CD14-positive monocyte (primary cell): ENCODE measurements at places on chromosomes 2 and 18. TPM values are rescaled to one million over a fixed set of nuclear protein-coding genes. Genes with fewer than 3 reads are reported as not detected.

GRCh38 chr18:79343567-79344207 lies 52.0 kb upstream of the NFATC1 start:
- no peaks in the 10 kb centered on the region for H3K4me1 ChIP-seq
- peaks cover 81% of the 10 kb centered on the region for H3K36me3 ChIP-seq
- no peak for DNase-seq
- no peaks in the 10 kb centered on the region for H3K27me3 ChIP-seq

CAVIN2 gene
- 0.07 TPM in 1 of 2 replicates, not detected in the other for polyA plus RNA-seq

DNA sequence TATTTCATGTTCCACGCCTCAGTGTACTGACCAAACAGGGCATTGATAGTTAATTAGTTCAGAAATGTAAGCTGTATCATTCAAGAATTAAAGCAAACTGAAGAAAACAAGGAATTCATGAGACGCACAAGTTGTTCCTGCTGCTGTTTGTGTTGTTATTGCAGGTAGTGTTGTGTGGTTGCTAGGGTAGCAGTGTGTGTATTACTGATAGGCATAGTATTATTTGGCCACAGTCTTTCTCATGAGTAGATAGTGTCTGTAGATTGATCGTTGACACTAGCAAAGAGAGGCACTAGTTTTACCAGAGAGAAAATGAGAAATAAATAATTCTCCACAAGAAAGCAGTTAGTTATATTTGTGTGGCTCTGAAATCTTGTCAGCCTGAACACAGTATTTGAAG lies 548.6 kb downstream of the LRP1B start:
- H3K27ac ChIP-seq = no peak overlapping the region
- no peak overlapping the region for H3K4me3 ChIP-seq

- H3K27ac ChIP-seq = no peak overlapping the region
- DNase-seq = no peak
- no peak overlapping the region for H3K4me3 ChIP-seq
- no peaks in the 10 kb centered on the region for H3K36me3 ChIP-seq
- no peaks in the 10 kb centered on the region for H3K4me1 ChIP-seq
- H3K27me3 ChIP-seq = peaks cover 8% of the 10 kb centered on the region
Measured at GRCh38 chr2:120678251-120678650, 57.4 kb upstream of the GLI2 start.

- peaks cover 5% of the 10 kb centered on the region for H3K36me3 ChIP-seq
- H3K4me1 ChIP-seq = peaks cover 53% of the 10 kb centered on the region
- no peak for DNase-seq
Measured at GRCh38 chr2:98472132-98472650, 27.5 kb downstream of the INPP4A start.

- no peaks in the 10 kb centered on the region for H3K36me3 ChIP-seq
- peak; percentile 44 for DNase-seq
- no peak overlapping the region for H3K27ac ChIP-seq
- peaks cover 49% of the 10 kb centered on the region for H3K4me1 ChIP-seq
- H3K4me3 ChIP-seq = no peak overlapping the region
Measured at GRCh38 chr2:172198361-172198760, 95.7 kb upstream of the DLX2 start.

GRCh38 chr18:24878289-24878688 lies 417.9 kb downstream of the HRH4 start:
- H3K4me1 ChIP-seq = no peaks in the 10 kb centered on the region
- no peaks in the 10 kb centered on the region for H3K36me3 ChIP-seq
- no peak overlapping the region for H3K4me3 ChIP-seq
- no peak for DNase-seq
- H3K27ac ChIP-seq = no peak overlapping the region
- H3K27me3 ChIP-seq = no peaks in the 10 kb centered on the region

GRCh38 chr2:72923833-72924352 lies 6.6 kb downstream of the EMX1 start:
- peaks cover 12% of the 10 kb centered on the region for H3K4me1 ChIP-seq
- no peak for DNase-seq
- no peak overlapping the region for H3K4me3 ChIP-seq
- H3K27ac ChIP-seq = no peak overlapping the region
- peaks cover 91% of the 10 kb centered on the region for H3K27me3 ChIP-seq
- H3K36me3 ChIP-seq = no peaks in the 10 kb centered on the region
